ENCODE measurements at places on chromosomes 4 and X.

- no peak for DNase-seq
Measured at GRCh38 chrX:130772776-130773143, 130.2 kb downstream of the ENOX2 start.

- DNase-seq, result no peak
Measured at GRCh38 chrX:33968611-33969010, 163.5 kb downstream of the FAM47A start.

DNA sequence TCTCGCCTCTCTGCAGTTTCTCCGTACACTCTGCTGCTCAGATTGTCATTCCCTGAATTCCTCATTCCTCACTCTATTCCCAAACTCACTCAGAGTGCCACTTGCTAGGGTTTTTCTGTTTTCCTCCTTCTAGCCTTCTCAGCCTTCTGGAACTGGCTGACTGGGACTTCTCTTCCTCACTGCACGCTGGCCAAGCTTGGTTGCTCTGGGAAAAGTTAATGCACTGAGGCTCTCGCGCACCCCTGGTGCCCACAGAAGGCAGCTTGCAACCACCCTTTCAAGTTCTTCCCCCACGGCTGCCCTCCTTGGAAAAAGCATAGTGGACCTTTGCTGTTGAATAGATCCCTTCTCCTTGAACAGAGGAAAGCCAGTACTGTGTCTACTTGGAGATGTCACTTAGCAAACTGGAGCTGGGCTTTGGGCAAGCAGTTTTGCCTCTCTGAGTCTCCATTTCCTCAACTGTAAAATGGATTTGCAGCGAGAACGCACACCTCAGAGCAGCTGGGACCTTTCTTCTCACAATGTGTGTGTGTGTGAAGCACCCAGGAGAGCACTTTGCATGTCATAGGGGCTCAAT, 6.0 kb upstream of the CCKAR start:
- no peak for DNase-seq

DNA sequence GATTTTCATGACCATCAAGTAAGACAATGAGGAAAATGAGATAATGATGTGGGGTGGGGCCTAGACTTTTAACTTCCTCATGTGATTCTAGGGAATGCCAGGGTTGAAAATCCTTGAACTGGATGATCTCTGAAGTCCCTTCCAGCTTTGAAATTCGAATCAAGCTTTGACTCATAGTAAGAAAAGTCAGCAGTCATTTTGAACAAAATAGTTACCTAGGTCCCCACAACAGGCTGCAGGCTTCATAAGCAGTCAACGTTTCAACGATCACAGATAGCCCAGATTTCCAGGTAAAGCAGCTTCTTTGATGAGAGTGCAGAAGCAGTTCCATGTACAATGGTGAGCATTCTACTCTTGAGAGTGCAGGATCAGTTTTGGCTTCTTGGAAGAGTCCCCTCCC, 93.7 kb downstream of the GRIA3 start:
- no peak for DNase-seq

DNA sequence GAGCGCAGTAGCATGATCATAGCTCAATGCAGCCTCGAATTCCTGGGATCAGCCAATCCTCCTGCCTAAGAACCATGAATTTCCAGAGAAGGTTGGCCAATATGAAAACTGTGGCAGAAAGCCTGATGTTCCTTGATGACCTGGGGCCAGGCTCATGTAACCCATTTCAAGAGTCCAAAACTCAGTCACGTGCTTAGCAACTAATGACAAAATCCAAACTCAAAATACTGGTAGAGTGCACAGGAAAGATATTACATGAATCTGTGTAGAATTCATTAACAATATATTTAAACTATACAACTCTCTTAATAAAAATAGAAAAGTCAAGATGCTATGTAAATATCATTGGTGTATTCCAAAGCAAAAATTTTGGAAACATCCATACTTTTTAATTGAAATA, 265.7 kb upstream of the NDST3 start:
- DNase-seq, result no peak

DNA sequence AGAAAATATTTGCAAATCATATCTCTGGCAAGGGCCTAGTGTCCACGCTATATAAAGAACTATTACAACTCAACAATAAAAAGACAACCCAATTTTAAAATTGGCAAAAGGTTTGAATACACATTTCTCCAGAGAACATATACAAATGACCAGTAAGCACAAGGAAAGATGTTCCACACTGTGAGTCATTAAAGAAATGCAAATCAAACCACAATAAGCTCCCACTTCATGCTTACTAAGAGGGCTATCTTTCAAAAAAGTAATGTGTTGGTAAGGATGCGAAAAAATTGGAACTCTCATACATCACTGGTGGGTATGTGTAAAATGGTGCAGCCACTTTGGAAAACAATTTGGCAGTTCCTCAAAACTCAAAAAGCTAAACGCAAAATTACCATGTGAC, 884.0 kb upstream of the INTU start:
- DNase-seq, result no peak

GRCh38 chr4:58665649-58666048, 1555.5 kb upstream of the IGFBP7 start:
- DNase-seq, result no peak

DNA sequence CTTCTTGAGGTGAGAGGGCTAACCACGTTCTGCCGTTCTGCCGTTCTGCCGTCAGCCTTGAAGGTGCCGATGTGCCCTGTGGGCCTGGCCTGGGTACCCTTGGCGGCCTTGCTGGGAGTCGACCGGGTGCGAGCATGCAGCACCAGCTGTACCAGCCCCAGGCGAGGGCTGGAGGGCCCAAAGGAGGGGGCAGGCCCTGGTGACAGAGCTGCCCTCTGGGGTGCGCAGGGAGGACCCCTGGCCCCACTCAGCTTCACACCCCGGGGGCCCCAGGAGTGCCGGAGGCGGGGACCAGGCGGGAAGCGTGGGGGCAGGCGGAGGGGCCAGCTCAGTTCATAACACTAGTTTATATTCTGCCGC, 22.1 kb downstream of the UVSSA start:
- no peak for DNase-seq

- DNase-seq, result peak; percentile 75
Measured at GRCh38 chr4:7973545-7973981, 33.9 kb upstream of the AFAP1 start.

- DNase-seq, result no peak
Measured at GRCh38 chr4:99860521-99860920, 33.7 kb downstream of the LAMTOR3 start.

DNA sequence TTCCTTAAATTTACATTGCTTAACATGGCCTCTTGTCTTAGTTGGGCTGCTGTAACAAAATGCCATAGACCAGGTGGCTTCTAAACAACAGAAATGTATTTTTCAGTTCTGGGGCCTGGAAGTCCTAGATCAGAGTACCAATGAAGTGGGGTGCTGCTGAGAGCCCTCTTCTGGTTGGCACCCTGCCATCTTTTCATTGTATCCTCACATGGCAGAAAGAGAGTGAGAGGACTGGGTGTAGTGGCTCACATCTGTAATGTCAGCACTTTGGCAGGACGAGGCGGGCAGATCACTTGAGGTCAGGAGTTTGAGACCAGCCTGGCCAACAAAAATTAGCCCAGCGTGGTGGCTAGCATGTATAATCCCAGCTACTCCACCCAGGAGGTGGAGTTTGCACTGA, 12.0 kb upstream of the KLB start:
- DNase-seq, result no peak

DNA sequence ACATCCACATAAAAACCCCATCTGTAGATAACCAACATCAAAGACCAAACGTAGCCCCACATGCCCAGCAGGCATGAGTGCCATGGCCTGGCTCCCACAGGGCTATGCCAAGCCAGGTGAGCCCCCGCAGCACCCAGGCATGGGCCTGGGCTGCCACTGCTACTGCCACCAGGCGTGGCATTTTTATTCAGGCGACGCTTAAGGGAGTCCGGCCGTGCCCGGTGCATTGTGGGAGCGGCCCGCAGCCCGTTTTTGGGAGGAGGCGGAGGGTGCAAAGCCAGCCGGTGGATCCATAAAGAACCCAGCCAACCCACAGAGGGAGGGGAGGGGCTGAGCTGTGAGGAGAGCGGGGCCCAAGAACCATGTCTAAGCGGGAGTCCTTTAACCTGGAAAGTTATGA, 205.9 kb downstream of the CHIC1 start:
- DNase-seq, result no peak

DNA sequence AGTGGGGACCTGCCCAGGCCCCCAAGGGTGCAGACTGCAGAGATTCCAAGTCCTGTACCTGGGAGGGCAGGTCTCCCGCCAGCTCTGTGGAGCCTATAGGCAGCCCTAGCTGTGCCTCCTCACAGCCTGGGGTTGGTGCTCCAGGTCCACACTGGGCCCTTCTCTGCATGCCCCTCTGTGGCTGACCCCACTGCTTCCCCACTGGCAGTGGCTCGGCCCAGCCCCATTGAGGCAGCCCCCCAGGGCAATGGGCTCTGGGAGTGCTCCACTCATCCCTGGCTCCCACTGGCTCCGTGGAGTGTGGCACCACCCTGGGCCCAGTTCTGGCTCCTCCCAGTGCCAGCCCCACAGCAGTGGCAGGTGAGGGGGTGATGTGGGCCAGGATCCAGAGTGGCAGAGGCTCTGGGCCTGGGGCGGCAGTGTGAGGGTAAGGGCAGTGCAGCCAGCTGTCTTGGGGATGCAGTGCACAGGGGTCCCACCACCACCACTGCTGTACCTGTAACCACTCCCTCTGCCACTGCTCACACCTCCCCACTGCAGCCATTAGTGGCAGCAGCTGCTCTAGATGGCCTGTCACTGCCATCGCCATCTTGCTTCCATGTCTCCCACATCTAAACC, 312.2 kb downstream of the GPM6A start:
- DNase-seq, result no peak

DNA sequence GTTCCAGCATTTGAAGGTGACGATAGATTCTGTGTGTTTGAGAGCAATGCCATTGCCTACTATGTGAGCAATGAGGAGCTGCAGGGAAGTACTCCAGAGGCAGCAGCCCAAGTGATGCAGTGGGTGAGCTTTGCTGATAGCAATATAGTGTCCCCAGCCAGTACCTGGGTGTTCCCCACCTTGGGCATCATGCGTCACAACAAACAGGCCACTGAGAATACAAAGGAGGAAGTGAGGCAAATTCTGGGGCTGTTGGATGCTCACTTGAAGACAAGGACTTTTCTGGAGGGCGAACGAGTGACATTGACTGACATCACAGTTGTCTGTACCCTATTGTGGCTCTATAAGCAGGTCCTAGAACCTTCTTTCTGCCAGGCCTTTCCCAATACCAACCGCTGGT, 142.0 kb downstream of the PLS3 start:
- no peak for DNase-seq

DNA sequence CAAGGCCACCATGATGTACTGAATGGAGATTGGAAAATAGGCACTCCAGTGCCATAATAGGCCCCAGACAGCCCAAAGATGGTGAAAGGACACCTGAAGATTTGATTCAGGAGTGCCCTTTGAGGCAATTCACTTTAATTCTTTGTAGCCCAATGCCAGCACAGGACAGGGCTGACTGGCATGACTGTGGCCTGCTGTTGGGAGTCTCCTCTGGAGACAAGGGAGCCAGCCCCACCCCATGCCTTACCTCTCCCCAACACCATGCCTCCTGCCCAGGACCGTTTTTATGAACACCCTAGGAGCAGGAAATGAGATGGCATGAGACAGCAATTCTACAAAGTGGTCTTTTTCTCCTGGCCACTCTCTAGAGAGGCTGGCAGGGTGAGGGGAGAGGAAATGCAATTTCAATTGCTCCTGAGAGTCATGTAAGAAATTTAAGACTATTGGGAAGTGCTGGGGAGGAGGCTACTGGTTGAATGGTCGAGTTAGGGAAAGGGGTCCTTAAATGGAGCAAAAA, 94.2 kb upstream of the MAMLD1 start:
- DNase-seq, result no peak

DNA sequence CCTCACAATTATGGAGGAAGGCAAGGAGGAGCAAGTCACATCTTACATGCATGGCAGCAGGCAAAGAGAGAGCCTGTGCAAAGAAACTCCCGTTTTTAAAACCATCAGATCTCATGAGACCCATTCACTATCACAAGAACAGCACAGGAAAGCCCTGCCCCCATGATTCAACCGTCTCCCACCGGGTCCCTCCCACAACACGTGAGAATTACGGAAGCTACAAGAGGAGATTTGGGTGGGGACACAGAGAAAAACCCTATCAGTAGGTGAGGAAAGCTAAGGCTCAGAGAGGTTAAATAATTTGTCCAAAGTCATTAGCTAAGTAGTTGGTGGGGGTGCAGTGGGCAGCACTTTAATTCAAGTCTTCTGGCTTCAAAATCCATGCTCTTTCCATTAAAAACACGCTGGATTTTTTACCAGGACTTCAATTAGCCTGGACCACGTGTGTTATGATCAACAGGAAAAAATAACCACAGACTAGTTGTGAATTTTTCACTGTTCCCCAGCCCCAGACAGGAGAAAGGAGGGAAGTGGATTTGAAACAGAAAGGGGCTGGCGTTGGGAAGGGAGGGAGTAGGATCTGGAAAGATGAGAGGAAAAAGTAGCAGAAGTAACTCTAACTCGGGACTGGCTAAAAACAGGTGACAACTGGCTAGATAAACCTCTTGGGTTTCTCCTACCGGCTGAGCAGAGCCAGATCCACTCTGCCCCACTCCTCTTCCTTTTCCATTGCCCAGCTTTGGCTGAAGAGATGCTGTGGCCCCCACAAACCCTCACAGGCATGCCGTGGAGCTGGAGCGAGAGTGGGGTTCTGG, 986 bp downstream of the MTMR8 start:
- no peak for DNase-seq

GRCh38 chr4:169618286-169618685, 2.1 kb upstream of the CLCN3 start:
- no peak for DNase-seq

DNA sequence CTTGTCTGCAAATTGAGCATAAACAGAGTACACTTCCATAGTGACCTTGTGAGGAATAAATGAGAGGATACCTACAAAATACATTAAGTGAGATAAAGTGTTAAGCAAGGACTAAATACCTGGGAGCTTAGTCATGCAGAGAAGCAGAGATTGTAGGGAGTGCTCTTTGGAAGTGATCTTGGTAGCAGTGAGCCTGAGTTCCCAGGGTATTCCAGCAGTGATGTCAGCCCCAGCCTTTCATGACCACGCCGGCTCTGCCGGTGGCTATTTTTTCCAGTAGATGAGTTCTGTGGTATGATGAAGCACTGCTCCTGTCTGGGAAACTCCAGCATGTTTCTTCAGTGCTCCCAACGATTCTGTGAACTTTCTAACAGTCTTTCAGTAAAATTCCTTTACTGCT, 391.5 kb upstream of the IGFBP7 start:
- peak; percentile 85 for DNase-seq

- no peak for DNase-seq
Measured at GRCh38 chrX:41720125-41720779, 3.7 kb upstream of the GPR82 start.

GRCh38 chr4:13378973-13379759, 105.0 kb downstream of the RAB28 start:
- DNase-seq, result no peak

- no peak for DNase-seq
Measured at GRCh38 chrX:112359906-112360305, 277.3 kb upstream of the TRPC5 start.

GRCh38 chr4:8840816-8841455, 30.7 kb downstream of the HMX1 start:
- no peak for DNase-seq

All from Caki2 (cell line).